ENCODE measurements at places on chromosomes 2 and 18. TPM values are rescaled to one million over a fixed set of nuclear protein-coding genes. Genes with fewer than 3 reads are reported as not detected.

Gene RIT2
- not detected for total RNA-seq

DNA sequence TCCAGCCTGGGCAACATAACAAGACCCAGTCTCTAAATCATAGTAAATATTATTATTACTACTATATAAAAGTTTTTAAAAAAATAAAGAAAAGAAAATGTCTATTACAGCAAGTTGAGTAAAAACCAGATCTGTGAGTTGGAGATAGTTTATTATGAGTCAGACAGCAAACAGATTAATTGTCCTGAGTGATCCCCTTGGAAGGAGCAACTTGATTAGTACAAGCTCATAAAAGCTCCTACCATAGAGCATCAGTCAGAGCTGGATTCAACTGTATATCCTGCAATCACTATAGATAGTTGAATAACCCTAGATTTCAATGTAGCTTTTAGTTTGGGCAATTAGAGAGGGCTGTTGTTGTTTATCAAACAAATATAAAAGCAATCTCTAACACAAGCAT, 84.1 kb downstream of the TRABD2A start:
- DNase-seq = peak; percentile 30

Gene RNF25
- 51.2 TPM for total RNA-seq

- DNase-seq = peak; percentile 16
Measured at GRCh38 chr2:105910497-105911238, 166.0 kb downstream of the NCK2 start.

DNA sequence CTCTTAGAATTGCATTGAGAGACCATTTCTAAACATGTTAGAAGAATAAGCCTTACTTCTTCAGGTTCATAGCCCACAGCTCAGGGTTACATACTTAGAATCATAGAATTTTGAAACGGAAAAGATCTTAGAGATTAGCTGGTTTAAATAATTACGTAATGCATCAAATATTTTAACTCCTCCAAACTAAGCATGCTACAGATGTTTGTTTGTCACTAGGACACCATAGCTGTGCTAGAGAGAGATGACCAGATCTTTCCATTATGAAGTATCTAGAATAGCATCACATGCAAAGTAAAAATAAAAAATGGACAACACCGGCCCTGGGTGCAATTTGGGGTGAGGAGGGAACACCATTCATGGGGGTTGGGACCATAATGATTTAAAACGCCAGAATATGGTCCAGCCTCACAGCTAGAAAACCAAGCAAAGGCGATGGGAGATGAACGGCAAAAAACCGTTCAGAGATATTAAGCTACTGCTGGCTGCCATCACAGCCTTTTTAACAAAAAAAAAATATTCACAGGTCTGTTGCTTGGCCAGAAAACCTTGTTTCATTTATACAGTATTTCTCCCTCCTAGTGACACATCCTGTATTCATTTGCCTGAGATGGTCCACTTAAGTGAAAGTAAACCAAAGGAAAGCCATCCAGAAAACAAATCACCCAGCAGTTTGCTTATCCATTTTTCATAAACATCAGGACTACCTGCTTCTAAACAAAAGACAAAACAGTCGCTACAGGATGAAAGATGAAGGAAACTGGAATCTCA, 94.2 kb downstream of the EPHA4 start:
- no peak for DNase-seq

- DNase-seq = no peak
Measured at GRCh38 chr2:190333395-190333794, 10.0 kb upstream of the INPP1 start.

Gene C2orf15
- total RNA-seq = 0.90 TPM

- DNase-seq = peak; percentile 68
Measured at GRCh38 chr2:213150315-213151097, 906 bp downstream of the IKZF2 start.

Gene NFATC1
- total RNA-seq = 1.7 TPM

DNA sequence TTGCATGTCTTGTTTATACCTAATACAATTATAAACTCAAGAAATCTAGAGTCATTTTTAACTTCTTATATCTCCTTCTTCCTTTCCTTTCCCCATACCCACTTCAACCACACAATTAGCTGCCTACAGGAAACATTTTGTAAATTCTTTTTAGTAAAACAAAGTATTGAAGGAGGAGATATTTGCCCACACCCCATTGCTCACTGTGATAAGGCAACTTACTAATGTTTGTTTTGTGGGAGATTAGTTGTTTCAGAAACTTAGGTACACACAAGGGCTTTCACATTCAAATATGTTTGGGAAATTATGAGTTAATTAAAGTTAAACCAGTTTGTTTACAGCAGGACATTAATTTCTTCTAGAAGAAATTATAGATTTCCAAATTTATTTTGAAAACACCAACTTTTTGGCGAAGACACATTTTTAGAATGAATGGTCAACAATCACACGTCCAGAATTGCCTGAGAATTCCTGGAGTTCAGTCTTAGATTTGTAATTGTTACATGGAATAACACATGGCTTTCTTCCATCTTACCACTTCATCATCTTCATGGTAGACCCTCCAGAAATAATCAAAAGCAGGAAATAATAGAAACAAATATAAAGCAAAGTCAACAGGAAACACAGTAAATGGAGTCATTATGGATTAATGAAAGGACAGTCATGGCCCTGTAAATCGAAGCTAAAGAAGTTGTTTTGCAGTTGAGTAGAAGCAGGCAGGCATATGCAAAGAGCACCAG, 62.5 kb upstream of the RAB27B start:
- DNase-seq = peak; percentile 88

DNA sequence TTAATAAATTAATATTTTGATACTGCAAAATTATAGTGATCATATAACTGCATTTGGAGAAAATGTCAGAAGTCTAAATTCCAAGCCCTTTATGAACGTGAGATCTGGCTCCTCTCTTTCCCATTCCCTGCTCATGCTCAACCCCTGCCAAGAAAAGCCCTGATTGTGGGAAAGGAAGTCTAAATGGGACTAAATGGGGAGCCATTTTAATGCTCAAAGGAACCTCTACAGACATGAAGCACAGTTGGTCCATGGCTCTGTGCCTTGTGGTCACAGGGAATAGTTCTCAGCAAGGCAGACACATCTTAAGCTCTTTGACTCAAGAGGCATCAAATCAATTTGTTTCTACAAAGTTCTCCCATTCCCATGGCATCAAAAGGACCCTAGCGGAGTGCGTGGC, 29.3 kb upstream of the INSIG2 start:
- DNase-seq = no peak

DNA sequence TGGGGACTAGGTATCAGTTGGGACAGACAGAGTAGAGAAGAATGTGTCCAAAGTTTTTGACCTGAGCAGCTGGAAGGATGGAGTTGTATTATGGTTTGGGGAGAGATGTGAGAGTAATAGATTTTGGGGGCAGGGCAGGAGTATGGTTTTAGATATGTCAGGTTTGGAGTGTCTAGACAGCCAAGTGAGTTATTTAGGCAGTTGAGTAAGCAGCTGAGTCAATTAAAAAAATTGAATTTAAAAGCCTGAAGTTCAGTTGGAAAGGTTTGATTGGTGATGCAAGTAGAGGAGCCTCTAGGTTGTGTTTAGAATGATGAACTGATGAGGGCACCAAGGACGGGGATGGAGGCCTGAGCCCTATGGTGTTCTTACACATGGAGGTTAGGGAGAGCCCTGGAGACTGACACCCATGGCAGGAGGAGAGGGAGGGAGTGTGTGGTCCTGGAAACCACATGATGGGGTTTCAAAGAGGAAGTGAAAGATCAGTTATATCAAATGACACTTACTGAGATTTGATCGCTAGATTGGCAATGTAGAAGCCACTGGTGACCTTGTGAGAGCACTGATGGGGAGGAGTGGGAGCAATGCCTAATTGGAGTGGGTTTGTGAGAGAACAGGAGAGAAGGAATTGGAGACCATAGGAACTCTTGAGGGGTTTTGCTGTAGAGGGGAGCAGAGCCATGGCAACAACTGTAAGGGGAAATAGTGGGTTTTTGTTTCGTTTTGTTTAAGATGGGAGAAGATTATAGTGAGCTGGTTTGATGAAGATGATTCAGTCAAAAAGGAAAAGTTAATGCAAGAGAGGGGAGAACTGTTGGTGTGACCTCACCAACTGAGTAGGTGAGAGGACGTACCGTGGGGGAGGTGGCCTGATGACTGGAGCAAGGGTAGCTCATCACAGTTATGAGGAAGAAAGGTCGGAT, 10.3 kb downstream of the ITGA6 start:
- peak; percentile 83 for DNase-seq

Gene CLK1
- total RNA-seq = 84.1 TPM

DNA sequence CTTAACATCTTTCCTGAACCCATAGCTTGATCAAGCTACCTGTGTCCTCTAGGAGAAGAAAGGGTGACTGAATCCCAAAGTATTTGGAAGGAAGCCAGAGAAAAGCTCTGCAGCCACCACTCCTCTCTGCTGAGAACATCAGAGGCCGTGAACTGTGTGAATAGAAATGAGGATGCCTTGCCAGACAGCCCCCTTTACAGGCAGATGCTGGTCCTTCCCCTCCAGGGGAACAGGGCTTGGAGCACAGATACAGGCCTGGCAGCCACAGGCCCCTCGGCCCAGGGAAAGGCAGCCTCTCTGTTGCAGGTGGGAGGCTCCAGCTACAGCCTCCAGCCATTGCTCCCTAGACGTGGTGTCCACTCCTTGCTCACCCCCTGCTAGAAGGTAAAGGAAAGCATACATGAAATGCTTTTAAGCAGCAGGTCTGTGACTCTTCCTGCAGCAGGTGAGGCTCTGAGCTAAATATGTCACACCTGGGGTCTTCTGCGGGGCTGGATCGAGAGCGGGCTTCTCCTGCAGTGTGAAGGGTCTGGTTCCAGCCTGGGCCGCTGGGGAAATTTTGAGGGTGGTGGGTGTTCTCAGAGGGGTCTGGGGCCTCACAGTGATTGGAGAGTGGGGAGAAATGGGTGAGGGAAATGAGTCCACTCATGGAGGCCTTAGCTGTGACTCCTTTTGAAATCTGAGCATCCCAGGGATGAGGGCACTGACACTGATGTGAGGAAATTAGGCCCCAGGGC, 234.0 kb downstream of the KLHL29 start:
- DNase-seq = peak; percentile 29

DNA sequence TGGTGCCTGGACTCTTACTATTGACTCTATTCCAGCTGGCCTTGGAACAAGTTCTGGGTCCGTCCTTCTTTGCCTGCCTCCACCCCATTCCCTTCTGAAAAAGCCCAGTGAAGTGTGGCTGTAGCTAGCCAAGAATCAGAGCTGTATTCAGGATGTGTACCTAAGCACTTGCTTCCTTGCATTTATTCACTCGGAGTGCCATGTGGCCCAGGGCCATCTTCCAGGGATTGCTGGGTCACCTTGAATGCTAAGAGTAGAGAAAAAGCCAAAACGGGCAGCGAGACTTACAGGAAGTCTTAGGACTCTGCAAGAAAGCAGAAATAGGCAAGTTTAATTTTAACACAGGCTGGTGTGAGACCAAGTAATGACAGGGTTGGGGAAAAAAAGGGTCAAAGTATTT, 4.1 kb downstream of the ITGA6 start:
- no peak for DNase-seq

Gene RGPD3
- 0.26 TPM for total RNA-seq

DNA sequence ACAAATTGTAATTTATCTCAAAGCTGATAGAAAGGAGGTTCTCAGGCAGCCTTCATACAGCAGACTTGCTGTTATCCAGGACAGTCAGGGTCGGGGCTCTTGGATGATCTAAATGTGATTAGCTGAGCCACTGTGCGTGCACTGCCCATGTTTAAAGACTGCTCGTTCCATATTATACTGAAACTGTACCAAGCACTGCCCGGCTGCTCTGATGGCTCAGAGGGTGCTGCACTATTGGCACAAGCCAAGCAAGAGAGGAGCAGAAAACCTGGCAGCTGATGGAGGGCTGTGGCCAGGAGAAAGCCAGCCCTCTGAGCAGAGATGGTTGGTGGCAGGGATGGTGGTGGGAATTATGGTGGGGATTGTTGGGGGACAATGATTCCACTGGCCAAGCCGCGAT, 63.4 kb downstream of the COL6A3 start:
- no peak for DNase-seq

Gene PROM2
- total RNA-seq = 41.6 TPM

- DNase-seq = no peak
Measured at GRCh38 chr18:10591896-10592295, 66.1 kb downstream of the NAPG start.

DNA sequence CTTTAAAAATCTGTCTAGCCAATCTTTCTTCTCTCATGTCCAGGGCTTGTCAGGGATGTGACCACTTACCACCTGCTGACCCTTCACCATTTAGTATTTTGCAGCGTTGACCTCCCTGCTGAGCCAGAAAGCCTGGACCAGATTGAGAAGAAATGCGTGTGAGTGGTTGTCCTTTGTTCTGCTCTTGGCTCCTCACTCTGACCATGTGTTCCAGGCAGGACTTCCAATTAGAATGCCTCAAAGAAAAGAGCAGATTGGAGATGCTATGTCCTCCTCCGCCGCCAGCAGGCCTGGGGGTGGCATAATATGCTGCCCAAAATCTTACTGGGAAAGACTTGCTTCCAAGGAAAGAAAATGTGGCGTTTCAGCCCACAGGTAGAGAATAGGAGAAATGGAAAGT, 894.1 kb downstream of the SLC4A3 start:
- DNase-seq = no peak

Gene CD207
- not detected for total RNA-seq

DNA sequence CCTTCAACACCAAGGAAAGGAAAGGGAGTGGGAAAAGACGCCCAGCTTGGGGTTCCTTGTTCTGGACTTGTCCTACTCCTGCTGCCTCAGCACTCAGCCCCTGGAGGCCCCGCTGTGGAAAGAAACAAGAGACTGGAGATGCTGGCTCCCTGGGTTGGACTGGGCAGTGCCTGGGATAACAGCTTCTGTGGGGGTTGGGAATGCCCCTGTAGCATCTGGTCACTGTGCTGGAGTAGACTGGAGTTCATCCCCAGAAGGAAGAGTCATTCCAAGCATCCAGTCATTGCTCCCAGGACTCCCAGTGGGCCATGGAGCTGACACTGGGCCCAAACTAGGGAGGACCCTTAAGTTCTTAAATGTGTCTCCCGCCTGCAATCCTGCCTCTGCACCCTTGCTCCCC, 129.3 kb upstream of the HAAO start:
- DNase-seq = no peak

DNA sequence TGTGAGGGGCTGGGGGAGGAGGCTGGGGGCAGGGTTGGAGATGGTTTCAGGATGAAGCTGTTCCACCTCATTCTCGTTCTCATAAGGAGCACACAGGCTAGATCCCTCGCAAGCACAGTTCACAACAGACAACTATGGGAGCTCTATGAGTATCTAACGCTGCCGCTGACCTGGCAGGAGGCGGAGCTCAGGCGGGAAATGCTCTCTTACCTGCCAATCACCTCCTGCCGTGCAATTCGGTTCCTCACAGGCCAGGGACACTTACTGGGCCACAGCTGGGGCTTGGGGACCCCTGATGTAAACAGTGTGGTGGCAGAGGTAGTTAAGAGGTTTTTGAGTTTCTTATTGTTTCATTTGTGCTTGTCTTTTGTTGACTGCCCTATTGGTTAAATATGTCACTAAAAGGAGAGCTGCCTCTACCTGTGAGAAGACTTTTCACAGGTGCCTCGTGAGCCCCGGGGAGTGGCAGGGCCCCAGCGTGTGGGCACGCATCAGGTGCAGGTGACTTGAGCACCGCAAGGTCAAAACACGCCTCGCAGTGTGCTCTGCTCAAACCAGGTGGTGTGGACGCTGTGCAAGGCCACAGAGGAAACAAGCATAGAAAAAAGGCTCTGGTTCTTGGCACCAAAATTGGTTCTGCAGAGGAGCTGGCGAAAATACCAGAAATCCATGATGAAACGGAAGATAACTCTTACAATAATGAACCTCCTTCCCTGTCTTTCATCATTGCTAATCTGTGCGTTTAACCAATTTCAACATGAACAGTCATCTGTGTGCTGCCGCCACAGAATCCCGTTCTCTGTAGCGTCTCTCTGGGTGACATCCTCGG, 10.2 kb downstream of the MLPH start:
- DNase-seq = no peak

GRCh38 chr2:29469961-29470360, 354.7 kb downstream of the CLIP4 start:
- DNase-seq = no peak
